ENCODE measurements at places on chromosomes 3 and 15.

DNA sequence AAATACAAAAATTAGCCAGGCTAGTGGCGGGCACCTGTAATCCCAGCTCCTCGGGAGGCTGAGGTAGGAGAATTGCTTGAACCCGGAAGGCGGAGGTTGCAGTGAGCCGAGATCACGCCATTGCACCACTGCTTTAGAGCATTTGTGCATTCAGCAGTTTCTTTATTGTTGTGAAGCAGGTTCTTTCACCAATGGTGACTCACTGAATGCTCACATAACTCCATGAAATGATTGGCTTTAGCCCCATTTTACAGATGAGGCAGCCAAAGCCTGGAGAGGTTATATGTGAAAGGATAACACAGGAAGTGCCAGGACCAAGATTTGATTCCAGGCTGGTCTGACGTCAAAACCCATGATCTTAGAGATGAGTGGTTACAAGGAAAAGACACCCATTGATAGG lies 195.2 kb downstream of the SLCO3A1 start:
- DNase-seq = no peak

DNA sequence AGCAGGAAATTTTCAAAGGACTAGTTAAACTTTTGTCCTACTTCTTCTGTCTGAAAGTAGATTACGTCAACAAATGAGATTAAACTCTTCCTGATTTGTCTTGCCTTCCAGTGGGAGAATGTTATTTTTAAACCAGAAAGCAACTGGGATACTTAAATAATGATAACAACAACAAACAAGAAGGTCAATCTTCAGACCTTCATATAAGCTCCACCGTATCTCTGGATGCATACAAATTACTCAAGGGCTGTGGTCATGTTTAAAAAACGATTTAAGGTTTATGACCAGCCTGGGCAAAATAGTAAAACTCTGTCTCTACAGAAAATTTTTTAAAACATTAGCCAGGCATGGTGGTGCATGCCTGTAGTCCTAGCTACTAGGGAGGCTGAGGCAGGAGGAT lies 145.3 kb upstream of the NPHP3 start:
- no peak for DNase-seq

GRCh38 chr3:192082730-192083660 lies 622.0 kb downstream of the PYDC2 start:
- DNase-seq = no peak

DNA sequence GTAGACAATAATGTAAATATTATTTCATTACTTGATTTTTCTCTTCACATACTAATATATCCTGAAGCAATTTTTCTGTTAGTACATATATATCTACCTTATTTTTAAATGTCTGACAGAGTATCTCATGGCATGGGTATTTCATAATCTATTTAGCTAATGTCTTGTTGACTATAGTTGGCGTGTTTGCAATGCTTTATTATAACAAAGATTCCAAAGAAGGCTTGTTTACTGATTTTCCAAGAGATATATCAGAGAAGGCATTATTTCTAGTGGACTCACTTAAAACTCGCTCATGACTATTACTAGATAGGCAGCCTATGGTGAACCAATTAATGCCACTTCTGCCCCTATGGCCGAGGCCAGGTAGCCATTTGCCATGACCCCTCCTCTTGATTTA lies 152.4 kb upstream of the RORA start:
- DNase-seq = no peak

All from naive thymus-derived CD8-positive, alpha-beta T cell (primary cell).